Posterior vena cava (tissue), 2 donors: ENCODE measurements at places on chromosomes 13 and 19.

DNA sequence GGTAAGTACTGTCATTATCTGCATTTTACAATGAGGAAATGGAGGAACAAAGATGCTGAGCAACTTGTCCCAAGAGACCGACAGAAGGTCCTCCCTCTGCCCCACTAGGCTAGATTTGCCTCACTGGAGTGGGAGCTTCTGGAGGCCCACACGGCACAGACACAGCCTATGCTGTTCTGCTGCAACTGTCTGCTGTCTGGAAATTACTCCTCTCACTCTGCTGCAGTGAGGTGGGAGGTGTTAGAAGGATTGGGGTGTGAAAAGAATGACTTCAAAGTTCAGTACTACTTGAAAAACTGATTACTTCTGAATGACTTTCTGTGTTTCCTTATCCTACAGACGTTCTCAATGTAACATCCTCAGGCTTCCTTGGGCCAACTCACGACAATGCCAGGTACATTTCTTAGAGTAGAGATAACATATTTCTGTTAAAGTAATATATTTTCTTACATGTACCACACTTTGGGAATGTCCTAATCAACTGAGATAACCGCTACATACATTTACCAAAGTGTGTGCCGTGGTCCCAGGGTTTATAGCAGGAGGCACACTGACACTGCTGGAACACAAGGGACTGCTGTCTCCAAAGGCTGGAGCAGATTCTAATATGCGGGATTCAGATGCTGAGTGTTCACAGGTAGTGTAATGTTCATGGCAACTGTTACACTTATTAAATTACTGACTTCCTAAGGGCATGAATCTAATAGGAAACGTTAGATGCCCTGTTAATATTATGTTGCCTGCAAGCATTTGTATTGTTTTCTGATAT, 53.5 kb upstream of the WASF3 start:
- DNase-seq, result no peak

DNA sequence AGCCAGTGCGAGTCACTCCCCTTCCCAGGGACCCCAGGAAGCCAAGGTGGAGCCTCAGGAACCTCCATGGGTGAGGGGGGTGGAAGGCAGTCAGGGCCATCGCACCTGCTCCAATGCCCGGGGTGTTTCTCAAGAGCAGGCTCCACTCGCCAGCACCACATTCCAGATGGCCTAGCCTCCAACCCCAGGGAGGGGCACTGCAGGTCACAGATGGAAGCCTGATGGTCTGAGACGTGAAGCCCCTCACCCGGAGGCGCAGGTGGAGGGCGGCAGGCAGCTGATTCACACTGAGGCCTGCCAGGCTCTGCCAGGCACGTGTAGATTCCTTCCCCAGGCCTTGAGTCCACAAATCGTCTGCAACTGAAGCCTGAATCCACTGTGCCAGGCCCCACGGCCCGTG, 23.0 kb upstream of the ISYNA1 start:
- no peak for DNase-seq

- DNase-seq, result no peak
Observed at GRCh38 chr19:7603919-7604318, 8.3 kb downstream of the CAMSAP3 start.

- DNase-seq, result no peak
Observed at GRCh38 chr19:46461537-46461936, 9.8 kb downstream of the PNMA8A start.

- no peak for DNase-seq
Observed at GRCh38 chr19:45705115-45705514, 12.6 kb downstream of the QPCTL start.

DNA sequence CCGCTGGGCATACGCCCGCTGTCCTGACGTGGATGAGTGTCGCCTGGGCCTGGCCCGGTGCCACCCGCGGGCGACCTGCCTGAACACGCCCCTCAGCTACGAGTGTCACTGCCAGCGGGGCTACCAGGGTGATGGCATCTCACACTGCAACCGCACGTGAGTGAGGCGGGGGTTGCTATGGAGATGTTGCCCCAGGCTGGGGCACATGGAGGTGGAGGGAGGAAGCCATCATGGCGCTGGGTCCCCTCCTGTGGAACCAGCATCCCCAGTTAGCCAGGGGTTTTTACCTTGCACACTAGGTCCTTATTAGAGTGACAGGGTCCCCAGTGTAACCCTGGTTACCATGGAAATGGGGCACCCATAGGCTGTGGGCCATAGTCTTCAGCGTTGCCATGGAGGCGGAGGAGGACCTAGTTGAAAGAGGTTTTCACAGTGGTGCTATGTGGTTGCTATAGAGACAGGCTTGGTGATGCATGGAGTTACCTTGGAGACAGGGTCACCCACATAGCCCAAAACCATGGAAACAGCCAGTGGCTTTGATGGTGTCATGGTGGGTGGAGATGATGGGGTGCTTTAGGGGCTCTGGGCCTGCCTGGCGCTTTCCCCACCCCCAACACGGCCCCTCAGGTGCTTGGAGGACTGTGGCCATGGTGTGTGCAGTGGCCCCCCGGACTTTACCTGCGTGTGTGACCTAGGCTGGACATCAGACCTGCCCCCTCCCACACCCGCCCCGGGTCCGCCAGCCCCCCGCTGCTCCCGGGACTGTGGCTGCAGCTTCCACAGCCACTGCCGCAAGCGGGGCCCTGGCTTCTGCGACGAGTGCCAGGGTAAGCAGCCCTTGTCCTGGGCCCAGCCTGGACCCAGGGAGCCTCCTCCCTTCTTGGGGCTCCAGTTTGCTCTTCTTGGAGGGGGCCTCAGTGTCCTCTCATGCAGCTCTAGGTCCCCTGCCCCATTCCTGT, 27.1 kb downstream of the MEGF8 start:
- no peak for DNase-seq

- no peak for DNase-seq
Observed at GRCh38 chr13:31201341-31202031, 1.7 kb downstream of the B3GLCT start.

- DNase-seq, result no peak
Observed at GRCh38 chr13:33606692-33607091, 211.3 kb upstream of the RFC3 start.

- DNase-seq, result peak; percentile 100
Observed at GRCh38 chr19:2061495-2062388, 10.7 kb upstream of the MKNK2 start.

GRCh38 chr13:46008631-46009030, 43.9 kb downstream of the ZC3H13 start:
- DNase-seq, result no peak

DNA sequence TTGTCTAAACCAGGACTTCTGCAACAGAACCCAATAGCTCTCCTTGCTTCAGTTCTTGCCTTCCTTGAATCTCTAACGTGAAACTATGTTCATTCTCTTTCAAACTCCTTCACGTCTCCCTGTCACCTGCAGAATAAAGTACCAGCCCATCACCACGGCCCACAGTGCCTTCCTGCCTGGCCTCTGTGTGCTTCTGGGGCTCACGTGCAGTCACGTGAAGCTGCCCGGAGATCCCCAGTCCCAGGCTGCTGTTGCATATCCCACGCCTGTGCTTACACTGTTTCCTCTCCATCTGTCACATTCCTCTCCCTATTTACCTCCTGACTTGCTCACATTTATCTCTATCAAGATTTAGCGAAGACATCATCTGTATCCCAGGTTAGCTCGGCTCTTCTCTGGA, 102.8 kb downstream of the STARD13 start:
- no peak for DNase-seq

GRCh38 chr19:11451327-11451870, 16.0 kb downstream of the PRKCSH start:
- no peak for DNase-seq

DNA sequence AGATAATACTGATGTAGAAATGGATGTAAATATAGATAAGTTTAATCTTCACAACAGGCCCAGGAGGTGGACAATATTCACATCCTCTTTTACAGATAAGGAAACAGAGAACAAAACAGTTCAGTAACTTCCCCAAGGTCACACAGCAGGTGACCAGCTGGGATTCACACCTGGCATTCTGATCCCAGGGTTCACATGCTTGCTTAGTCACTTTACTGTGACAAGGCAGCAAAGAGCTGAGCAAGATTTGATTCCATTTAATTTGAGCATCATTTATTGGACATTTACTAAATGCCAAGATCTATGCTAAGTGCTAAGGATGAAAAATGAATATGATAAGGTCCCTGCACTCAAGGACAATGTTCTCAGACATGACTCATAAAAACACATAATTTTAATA, 94.1 kb upstream of the STARD13 start:
- no peak for DNase-seq

DNA sequence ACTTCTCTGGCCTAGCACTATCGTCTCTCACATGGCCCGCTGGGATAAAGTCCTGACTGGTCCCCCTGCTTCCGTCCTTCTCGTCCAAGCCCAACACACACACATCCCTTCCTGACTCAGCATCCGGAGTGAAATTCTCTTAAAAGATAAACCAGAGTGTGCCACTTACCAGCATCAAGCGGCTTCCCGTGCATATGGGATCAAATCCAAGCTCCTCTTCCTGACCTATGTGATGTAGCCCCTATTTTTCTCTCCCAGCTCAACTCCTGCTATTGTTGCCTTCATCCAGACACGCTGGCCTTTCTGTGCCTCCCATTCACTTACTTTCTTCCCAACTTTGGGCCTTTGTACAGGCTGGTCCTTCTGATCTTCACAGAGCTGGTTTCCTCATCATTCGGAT, 530.4 kb downstream of the DIAPH3 start:
- DNase-seq, result no peak
